ENCODE measurements at places on chromosomes 3 and 15.

DNA sequence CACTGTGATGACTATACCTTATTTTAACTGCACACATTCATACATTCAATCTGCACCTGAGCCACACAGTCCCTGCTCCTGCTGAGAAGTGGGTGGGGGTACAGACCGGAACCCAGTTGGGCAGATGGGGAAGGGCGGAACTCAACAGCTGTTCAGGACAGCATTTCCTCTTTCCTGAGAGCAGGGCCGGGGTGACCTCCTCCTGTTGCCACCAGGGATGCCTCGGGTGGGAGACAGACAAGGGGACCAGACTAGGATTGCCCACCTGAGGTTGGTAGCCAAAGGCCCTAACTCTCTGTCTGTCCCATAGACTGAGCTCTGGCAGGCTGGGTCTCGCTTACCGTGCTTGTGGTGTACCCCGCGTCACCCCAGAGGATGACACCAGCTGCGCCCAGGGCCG lies 3.9 kb downstream of the HYAL2 start:
- DNase-seq: no peak

- DNase-seq: no peak
Observed at GRCh38 chr3:165753560-165753959, 83.7 kb downstream of the BCHE start.

DNA sequence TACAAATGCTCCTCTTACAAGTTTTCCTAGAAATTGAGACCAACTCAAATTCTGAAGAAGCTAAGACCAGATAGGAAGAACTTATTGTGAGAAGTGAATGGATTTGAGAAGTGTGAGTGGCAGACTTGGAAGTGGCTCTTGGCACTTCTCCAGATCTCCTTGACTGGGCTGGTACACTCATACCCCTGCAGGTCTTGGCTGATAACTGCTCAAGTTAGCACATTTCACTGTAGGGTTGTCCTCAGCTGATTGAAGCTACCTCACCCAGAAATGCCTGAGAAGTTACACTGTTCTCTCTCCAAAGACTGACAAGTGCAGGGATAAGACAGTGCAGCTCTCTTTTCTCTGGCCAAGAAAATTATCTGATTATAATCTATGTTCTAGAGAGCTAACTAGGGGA lies 16.5 kb upstream of the CLDN1 start:
- DNase-seq: peak; percentile 8

DNA sequence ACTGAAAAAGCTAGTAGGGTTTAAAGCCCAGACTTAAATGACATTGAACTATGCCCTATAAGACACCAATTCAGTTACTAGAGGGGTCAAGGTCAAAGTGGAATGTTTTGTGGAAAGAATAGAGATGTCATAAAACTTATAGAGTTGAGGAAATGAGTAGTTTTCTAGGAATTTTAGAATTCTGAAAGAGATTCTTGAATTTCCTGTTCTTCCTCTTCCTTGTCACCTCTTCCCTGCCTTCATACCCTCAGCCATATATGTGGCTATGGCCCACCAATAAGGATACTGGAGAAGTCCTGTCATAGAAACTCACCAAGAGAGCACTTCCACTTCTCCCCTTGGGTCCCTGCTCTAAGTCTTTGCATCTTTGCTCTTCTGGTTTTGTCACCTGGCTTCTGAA lies 104.9 kb upstream of the TGFBR2 start:
- no peak for DNase-seq

DNA sequence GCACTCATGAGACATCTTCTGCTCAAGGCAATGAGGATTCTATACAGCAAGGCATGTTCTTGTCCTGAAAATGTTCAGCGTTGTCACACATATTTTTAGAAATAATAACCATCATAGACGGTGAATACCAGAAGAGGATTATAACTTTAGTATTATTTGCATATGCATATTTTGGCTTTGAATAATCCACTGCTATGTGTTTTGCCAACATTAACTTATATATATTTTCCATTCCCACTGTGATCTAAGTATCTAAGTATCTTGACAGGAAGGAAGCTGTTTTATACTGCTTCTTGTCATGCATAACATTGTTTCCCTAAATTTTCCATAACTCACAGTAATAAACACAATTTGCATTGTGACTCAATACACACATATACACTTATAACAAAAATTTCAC lies 509.5 kb downstream of the TBL1XR1 start:
- DNase-seq: no peak

- DNase-seq: peak; percentile 25
Observed at GRCh38 chr3:11323813-11324212, 51.6 kb downstream of the ATG7 start.

DNA sequence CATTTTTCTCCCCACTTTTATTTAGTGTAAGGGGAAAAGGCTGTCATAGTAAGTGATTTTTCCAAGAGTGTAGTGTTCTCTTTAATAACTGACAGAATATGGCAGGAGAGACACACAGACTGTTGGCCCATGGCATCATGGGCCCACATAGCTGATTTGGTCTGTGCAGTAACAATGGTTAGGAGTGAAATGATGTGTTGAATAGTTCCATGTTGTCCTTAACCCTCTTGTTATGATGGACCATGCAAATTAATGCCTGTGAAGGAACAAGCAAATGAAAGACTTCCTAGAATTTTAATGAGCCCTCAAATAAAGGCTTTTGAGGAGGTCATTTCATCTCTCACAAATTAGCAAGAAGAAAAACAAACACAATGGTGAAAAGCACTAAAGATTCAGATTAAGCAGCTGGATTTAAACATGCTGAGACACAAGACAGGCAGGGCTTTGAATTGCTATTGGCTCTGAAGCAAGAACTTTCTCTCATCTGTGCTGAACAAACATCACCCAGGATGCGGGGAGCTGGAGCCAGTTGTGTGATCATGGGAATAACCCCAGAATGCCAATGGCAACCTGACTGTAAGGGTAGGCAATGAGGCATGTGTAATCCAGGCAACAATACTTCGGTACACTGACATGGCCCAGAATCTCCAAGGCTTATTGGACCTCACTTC lies 136.7 kb upstream of the VEPH1 start:
- peak; percentile 28 for DNase-seq

DNA sequence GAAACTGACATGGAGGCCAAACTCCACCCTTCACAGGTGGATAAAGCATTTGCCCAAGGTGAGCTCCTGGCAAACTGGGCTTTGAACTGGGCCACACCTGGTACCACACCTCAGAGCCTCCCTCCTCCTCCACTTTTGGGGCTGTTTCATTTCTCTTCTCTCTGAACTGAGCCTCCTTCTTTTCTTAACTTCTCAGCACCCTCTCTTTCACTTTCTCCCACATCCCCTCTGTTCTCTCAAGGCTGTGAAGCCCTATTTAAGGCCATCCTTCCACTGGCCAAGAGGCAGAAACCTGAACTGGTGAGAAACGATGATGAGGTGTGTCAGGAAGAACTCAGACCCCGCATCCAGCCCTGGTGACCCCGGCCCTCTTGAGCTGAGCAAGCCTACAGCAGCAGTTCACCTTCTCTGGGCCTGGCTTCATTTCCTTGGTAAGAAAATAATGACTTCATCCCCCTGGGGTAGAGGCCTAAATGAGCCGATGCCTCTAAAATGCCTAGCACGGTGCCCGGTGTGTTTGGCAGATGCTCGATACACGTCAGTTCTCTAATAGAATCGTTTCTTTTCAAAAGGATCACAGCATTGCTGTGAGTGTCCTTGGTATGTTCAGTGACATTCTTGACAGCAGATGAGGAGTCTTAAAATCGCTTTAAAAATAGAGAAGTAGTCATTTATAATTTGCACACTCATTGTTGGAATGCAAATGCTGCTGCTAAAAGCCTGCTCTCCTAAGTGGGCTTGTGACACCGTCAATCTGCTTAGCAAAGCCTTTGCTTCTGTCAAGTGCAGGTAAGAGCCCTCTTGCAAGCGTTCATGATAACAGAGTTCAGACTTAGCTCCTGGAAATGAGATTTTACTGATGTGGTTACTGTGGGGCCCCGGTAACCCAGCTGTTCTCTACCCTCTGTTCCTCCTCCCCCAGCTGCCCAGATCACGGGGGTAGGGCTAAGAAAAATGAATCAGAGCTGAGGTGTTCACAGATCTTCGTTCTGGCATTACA lies 97.7 kb upstream of the ATP2B2 start:
- DNase-seq: no peak

- no peak for DNase-seq
Observed at GRCh38 chr3:170746175-170746942, 123.6 kb downstream of the RPL22L1 start.

- no peak for DNase-seq
Observed at GRCh38 chr3:60017631-60018030, 967.8 kb upstream of the CFAP20DC start.

DNA sequence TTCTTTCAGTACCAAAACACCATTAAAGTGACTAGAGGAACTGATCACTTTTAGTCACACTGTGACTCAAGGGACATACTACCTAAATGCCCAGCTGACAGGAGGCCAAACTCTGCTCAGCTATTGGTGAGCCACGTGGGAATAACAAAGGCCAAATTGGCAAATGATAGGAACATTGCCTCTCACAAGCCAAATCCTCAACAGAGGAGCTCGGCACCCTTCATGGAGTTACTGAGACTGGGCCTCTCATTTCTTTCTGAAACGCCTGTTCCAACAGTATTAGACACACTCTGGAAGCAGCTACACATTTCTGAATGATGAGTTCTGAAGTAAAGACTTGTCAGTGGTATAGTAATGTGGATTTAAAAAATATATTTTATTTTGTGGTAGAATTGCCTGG lies 166.0 kb upstream of the COL8A1 start:
- peak; percentile 17 for DNase-seq

GRCh38 chr15:75349851-75350588 lies 3.2 kb downstream of the NEIL1 start:
- no peak for DNase-seq

- no peak for DNase-seq
Observed at GRCh38 chr3:34504366-34504765, 705.9 kb downstream of the PDCD6IP start.

DNA sequence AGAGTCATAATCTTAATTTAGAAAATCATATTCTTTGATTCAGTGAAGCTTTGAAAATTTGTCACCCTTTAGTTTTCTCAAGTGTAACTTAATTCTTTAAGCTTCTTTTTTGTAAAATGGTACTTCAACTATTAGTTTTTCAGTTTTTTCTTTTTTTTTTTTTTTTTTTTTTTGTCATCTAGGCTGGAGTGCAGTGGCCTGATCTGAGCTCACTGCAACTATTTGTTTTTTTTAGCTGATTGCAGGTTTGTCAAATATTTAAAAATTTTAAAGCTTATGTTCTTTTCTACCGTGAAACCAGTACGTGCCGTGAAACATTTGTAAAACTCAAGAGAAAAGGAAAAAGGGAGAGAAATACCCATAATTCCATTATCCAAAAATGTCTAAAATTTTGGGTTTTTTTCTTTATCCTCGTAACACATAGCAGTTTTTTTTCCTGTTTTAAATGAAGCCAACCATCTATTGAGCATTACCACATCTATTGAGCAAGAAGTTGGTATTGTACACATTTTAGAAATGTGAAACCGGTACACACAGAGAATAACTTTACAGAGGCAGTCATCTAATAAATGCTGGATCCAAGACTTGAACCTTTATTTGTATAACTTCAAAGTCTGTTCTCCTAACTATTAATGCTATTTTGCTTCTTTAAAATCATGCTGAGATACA lies 25.7 kb downstream of the ECT2 start:
- no peak for DNase-seq

GRCh38 chr15:67296684-67297083 lies 42.1 kb downstream of the IQCH start:
- no peak for DNase-seq
